ENCODE measurements at places on chromosomes 4 and X.
A peak's percentile ranks its signal among the peaks of the same experiment; 100 is the strongest.

- DNase-seq: no peak
Observed at GRCh38 chrX:87517571-87518141, at the start of gene KLHL4. Gene KLHL4 (plus strand): TSS chrX:87517802. CDS start chrX:87517894, 92 bp downstream.

DNA sequence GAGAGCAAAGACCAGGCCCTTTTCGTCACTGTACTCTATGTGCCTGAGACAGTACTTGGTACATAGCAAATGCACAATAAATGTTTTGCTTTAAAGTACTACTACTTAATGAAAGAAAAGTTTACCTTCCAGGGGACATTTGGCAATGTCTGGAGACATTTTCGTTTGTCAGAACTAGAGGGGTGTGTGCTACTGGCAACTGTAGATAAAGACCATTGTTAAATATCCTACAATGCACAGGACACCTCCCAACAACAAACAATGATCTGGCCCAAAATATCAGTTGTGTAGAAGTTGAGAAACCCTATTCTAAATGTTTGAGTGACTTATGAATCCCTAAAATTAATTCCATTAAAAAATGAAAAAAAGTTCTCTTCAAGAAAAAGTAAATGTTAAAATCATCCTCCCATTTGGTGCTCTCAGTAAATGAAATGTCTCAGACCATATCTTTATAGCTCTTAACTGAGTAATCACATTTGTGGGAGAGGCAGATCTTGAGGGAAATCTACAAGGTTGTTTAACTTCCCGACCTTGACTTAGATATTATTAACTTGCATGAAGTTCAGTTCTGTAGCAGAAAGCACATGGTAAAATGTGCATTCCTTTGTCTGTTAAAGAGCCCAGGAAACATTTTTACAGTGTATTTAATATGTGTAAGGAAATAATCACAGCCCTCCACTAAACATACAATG is 18.5 kb downstream of the EGFL6 start:
- no peak for DNase-seq

GRCh38 chrX:19554786-19555185 is 39.5 kb upstream of the MAP3K15 start:
- DNase-seq: no peak

GRCh38 chrX:153406011-153406410 is 4.9 kb upstream of the PNMA6E start:
- no peak for DNase-seq

DNA sequence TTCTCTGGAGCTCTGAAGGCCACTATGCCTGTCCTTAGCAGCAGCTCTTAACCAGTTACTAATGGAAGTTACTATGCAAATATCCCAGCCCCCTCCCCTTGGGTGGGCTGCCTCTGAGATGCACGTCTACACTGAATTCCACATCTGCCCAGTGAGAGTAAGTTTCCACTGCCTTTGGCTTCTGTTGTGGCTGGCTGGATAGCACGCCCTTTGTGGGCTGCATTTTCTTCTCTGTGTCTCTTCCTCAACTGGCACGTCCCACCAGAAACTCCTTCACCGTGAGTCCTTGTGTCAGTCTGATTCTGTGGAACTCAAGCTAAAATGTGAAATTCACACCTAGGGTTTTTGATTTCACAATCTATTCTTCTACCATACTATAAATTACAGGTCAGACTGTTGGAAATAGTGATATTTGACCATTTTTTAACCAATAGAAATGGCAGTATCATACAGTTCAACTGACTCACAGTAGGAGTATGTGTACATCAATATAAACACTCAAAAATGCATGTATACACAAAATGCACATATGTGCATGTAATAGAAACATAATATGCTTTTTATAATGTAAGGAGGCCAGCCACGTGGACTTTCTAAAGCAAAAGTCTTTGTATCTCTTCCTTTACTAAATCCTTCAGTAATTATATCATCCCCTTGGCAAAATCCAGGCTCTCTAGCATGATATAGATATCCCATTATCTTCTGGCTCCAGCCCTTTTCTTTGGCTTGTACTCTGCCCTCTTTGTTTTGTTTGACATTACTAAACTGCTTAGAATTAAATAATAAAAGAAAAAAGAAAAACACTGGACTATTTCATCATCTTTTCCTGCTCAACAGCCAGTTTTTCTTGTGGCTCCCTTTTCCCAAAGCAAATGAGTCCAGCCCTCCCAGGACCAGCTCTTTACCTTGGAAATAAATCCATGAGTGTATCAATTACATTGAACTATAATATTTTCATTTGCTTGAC is 33.2 kb upstream of the LDB2 start:
- DNase-seq: no peak

DNA sequence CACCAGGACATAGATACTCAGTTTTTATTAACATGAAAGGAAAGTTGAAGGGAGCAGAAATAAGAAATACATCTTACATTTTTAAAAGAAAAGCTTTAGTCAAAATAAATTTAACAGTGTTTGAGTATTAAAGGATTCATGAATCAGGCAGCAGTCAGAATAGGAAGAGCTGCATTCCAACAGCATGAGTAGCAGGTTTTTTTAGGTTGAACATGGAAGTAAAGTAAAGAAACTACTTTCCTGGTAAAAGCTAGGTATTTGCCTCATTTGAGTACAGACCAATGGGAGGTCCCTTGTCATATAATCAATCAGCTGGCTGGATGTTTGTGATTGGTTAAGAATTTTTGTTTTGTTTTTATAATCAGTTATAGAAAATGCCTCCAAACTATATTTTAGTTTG is 645.9 kb upstream of the INTU start:
- DNase-seq: no peak

DNA sequence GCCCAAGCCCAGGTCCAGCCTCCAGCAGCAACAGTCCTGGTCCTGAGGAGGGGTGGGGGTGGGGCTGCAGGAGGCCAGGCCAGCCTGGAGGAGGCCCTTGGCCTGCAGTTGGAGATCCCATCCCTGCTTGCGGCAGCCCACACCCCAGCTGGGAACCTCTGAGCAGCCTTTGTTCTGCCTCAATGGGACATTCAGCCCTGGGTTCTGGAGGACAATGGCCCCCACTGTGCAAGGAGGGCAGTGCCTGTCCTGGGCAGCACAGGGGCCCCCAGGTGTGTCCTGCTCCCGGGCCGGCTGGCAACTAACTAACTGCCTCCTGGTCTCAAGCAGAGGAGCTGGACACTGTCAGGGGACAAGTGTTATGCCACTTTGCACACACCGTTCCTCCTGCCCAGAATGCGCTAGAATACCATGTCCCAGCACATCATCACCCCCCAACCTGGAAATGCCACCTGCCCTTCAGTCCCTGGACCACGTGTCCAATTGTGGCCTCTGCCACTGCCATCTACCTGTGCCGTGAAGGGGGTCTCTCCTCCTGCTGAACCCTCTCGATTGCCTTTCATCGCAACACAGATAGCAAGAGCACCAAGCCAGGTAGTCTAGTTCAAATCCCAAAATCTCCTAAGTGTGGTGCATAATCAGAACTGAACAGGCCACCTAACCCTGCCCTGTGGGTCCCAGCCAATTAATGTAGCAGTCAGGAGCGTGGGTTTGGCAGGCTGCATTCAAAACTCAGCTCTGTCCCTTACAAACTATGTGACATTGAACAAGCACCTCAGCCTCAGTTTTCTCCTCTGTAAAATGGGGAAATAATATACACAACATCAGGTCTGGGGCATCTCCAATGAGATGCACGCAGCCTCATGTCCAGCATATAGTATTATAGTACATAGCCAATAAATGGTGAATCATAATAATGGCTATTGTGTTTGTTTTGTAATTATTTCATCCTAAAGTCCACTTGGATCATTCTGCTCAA is 8.8 kb downstream of the PPP2R2C start:
- DNase-seq: no peak

DNA sequence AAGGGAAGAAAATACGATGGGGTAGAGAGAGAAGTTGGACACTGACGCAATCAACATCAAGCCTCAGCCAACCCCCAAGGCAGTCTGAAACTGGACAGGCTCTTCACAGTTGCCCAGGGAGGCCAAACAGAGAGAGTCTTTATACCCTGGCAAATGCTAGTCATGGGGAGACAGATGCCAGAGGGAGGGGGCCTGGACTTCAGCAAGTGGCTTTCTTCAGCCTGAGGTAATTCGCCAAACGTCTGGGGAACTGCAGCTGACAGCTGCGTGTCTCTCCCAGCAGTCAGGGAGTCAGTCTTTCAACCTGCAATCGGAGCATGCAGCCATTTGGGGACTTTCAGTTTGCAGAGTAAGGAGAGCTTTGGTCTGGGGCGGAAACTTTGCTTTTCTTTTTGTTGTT is 521.6 kb downstream of the TRIML1 start:
- peak; percentile 89 for DNase-seq

- DNase-seq: no peak
Observed at GRCh38 chr4:101229116-101229515, 118.2 kb downstream of the PPP3CA start.

GRCh38 chr4:85774489-85774888 is 299.5 kb downstream of the ARHGAP24 start:
- no peak for DNase-seq

- peak; percentile 83 for DNase-seq
Observed at GRCh38 chr4:110516106-110516922, 40.4 kb downstream of the ENPEP start.

- DNase-seq: no peak
Observed at GRCh38 chrX:149511081-149511480, 6.0 kb upstream of the IDS start.

DNA sequence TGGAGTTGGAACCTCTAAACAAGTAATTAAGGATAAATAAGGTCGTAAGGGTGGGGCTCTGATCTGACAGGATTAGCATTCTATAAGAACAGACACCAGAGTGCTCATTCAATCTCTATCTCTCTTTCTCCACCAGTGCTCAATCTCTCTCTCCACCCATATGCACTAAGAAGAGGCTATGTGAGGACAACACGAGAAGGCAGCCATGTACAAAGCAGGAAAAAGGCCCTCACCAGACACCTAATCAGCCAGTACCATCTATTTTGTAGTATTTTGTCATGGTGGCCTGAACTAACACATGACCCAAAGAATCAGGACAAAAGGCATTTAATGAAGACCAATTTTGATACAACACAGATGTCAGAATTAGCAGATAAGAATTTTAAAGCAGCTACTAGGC is 16.8 kb downstream of the RFC1 start:
- no peak for DNase-seq

- DNase-seq: no peak
Observed at GRCh38 chr4:111959222-111959621, 186.0 kb upstream of the FAM241A start.

All from COLO829 (cell line).